ENCODE measurements at places on chromosomes 2 and 18.
A peak's percentile ranks its signal among the peaks of the same experiment; 100 is the strongest.

GRCh38 chr2:129813404-129813803, 166.1 kb upstream of the RAB6C start:
- peak; percentile 3 for DNase-seq

DNA sequence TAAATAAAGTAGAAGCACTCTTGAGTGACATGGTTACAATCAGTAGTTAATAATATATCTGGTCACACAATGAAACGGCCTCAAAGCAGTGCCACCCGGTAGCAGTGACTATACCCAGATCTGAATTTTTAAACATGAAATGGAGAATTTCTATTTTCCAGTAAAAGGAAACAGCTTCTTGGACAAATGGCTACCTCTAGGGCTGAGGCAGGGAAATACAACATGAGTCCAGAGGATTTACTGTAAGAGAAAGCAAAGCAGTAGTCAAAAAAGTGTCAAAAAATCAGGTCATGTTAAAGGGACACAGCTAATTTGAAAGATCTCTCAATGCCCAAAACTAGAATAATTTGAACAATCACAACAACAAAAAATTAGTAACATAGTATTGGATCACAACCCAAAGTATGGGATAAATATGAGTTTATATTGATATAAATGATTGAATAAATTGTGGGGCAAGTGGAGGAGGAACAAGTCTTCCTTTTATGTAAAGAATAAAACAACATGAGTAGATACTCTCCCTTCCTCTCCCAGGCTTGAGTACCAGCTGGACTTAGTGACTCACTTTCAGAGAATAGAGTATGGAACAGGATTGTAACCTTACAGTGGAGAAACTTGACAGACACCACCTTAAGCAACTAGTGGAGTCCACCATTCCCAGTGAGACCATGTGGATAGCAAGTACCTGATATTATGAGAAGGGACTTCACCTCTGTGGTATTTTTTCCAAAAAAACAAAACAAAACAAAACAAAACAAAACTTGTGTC, 180.8 kb downstream of the MBD2 start:
- DNase-seq, result no peak

DNA sequence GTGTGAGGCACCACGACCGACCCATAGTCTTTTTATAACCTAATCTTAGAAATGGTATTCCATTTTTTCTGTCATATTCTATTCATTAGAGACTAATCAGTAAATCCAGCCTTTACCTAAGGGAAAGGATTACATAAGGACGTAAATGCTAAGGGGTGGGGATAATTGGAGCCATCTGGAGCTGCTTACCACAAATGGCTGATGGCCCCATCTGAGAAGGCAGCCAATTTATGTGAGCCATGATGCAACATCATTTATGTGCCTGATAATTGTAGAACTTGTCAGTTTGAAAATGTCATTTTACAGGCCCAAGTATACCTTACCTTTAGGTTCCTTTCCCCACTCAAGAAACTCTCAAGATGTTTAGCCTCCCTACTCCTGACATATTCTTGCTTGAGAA, 44.0 kb downstream of the ARHGEF33 start:
- no peak for DNase-seq

DNA sequence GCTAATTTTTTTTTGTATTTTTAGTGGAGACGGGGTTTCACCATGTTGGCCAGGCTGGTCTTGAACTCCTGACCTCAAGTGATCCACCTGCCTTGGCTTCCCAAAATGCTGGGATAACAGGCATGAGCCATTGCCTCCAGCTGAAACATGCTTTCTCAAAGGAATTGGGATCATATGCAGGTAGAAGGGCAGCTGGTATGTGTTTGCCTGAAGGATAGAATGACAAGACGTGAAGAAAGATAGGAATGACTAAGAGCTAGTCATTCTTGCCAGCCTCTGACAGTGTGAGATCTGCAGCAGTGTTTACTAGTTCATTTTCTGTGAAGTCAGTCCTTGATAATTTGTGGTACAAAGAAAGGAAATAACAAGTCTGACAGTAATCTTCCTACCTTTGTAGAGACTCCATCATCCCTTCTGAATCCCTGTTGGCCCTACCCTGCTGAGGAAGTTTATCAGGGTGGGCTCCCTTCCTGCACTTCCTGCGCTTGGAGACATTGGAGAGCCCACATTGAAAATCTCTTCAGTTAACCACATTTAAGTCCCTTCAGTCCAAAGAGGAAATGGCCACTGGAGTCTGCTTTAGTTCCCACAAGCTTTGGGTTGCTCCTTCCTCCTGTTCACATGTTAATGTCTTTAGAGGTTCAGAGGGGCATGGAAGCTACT, 14.7 kb downstream of the CFLAR start:
- DNase-seq, result peak; percentile 73

- peak; percentile 13 for DNase-seq
Observed at GRCh38 chr2:44342854-44343253, 18.4 kb downstream of the PREPL start.

DNA sequence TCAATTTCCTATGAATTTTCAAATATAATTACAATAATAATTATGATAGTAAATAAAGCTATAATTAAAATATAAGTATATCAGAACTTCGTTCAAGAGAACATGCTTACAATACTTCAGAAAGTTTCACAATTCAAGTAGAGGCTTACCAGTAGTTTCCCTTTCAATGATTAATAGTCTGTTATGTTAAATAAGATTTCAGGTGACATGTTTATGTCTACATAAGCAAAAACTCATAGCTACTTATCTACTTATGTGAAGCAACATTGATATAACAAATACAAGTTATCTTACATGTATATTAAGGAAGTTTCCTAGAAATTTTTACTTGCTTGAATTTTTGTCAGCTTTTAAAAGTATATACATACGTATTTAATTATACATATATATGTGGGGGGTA, 4.5 kb upstream of the COL3A1 start:
- DNase-seq, result no peak

DNA sequence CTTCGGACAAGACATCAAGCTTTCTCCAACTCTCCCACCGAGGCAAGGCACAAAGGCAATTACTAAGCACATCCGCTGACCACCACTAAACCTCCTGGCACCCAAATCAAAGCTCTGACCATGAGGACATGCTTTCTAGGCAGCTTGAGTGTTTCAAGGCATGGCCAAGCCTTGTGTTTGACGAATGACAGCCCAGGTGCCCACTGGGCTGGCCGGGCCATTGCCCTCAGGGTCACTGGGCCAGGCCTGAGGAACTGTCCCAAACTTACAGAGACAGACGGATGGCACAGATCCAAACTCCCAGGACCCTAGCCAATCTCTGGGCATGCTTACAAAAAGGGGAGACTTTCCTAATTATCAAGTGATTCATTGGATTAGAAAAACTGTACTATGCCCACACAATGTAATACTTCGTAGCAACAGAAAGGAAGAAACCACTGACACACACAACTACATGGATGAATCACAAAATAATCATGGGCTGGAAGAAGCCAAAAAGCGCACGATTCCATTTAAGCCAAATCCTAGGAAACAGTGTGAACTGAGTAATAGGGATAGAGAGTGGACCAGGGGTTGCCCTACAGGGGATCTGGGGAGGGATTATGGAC, 20.2 kb downstream of the CRACDL start:
- no peak for DNase-seq

- DNase-seq, result no peak
Observed at GRCh38 chr2:25000503-25001324, 29.0 kb upstream of the DNAJC27 start.

- no peak for DNase-seq
Observed at GRCh38 chr2:163757814-163758213, 22.0 kb upstream of the FIGN start.

GRCh38 chr2:172937884-172938712, 137.5 kb upstream of the MAP3K20 start:
- no peak for DNase-seq
